Thoracic aorta (tissue), 2 donors: ENCODE measurements at places on chromosomes 5 and 9. TPM values are rescaled to one million over a fixed set of nuclear protein-coding genes. Genes with fewer than 3 reads are reported as not detected.

Gene IL33
- total RNA-seq: 160 TPM

Gene CKS2
- total RNA-seq: 4.7 TPM

Gene SLC6A3
- total RNA-seq: not detected

Gene MZB1
- not detected for total RNA-seq
